ENCODE measurements at places on chromosomes 1 and 21. TPM values are rescaled to one million over a fixed set of nuclear protein-coding genes. Genes with fewer than 3 reads are reported as not detected.
A peak's percentile ranks its signal among the peaks of the same experiment; 100 is the strongest.

DNA sequence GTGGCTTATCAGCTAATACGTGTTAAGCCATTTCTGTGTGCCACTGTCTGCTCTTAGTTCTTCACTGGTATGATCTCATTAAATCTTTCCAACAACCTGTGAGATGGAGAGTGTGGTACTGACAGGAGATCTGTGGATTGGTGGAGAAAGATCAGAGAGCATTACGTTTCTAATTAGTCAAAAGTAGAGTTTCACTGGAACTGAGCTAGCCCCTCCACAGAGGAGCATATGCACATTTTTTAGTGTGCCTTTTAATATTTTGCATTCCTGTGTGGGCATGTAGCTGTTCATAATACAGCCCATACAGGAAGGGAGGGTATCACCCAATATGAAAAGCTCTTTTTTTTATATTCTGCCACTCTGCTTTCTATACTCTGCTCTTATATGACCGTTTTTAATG lies 31.6 kb downstream of the UTS2 start:
- DNase-seq: no peak

DNA sequence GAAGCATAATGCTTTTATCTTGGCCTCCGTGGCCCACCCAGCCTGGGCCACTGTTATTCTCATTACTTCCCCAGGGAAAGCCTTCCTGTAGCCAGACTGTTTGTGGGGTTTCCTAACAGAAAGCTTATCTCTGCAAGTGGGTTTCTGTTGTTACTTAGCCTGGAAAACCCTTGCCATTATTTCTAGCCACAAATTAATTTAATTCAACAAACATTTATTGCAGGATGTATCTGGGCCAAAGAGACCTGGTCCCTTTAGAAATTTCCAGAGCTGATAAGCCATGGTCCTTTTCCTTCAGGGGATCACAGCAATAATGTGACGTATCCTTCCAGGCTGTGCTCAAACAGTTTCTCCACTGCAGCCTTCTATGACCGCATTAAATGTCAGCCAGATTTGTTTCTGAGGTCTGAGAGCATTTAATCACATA lies 20.9 kb downstream of the TNN start:
- no peak for DNase-seq

GRCh38 chr1:42966688-42967612 lies 8.3 kb upstream of the SLC2A1 start:
- DNase-seq: peak; percentile 44

DNA sequence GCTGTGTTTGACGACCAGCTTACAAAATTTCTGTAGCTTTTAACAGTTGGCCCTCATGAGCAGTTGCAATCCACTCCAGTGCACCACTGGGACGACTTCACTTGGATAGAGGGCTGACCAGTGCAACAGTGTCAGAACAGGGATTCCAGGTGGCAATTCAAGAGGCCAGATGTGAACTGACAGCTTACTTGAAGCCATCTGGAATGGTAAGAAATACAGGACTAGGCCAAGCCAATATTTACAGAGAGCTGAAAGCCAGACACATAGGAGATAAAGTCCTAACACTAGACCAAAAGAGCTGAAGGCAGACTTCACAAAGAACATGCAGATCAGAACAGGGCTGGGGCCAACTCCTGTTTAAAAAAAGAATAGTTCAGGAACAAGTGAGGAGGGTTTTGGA lies 93.5 kb upstream of the NFIA start:
- no peak for DNase-seq

DNA sequence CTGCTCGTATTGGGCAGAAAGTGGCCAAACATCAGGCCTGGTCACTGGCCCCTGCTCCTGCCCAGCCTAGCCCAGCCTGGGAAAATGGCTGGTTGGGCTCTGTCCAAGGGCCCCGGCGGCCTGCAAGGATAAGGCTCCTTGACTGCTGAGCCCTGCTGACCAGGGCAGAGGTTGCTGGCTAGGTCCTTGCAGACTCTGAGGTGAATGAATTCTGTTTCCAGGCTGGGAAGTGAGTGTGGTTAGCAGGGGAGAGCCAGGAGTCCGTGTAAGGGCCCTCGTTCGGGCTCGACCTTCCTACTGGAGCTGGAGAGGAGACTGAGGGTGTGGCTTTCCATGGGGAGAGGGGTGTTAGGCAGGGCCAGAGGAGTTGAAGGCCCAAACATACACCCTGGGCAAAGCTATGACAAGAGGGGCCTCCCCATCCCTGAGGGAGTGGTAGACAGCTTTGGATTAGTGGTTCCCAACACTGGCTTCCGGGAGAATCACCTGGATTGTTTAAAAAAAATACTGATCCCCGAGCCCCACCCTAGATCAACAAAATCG lies 20.6 kb downstream of the CSF1 start:
- DNase-seq: peak; percentile 4

DNA sequence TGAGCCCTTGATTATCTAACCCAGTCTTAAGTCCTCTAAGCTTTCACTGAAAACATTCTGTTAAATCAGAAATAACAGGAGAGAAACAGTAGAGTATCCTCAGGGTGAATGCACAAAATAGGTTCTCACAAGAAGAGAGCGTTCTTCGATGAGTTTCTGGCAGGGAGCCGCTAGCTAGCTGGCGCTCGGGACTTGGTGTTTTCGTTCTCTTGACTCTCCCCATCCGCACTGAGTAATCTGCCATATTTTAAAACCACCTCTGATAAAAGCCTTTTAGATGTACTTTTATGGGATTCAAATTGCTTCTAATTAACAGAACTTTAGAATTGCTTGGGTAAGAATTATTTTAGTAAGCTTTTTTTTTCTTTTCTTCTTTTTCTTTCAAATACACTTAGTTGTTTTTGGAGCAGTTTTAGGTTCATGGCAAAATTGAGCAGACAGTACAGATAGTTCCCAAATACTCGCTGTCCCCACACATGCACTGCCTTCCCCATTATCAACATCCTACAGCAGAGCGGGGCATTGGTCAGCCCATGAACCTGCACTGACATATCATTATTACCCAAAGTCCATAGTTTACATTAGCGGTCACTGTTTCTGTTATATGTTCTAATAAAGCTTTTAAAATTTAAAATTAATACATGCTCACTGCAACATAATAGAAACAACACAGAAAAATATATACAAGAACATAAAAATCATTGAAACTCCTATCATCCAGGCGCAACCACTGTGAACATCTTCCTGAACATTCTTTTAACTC lies 35.4 kb downstream of the PRDM2 start:
- no peak for DNase-seq

DNA sequence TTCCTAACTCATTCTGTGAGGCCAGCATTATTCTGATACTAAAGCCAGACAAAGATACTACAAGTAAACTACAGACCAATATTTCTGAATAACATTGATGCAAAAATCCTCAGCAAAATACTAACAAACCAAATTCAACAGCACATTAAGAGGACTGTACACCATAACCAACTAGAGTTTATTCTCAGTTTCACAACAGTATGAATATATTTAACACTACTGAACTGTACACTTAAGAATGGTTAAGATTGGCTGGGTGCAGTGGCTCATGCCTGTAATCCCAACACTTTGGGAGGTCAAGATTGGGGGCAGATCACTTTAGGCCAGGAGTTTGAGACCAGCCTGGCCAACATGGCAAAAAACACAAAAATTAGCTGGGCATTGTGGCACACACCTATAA lies 77.0 kb downstream of the LBR start:
- no peak for DNase-seq

- DNase-seq: no peak
Observed at GRCh38 chr1:39167632-39168209, 36.8 kb upstream of the MACF1 start.

DNA sequence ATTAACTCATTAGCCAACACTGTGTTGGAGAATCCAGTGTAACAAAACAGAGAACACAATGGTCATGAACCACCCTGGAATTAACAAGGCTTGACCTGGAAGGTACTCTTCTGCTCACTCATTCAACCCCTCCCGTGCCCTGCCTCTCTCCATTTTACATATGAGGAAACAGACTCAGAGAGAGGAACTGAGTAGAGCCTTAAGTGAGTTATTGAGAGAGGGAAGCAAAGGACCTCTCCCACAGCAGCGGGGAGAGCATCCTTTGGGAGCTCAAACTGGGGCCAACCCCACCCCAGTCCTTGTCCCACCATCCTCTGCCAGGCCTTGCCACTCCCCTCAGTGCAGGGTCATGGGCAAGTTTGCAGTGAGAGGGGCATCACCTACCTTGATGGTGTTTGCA lies 1.4 kb downstream of the S100A12 start:
- DNase-seq: peak; percentile 79

DNA sequence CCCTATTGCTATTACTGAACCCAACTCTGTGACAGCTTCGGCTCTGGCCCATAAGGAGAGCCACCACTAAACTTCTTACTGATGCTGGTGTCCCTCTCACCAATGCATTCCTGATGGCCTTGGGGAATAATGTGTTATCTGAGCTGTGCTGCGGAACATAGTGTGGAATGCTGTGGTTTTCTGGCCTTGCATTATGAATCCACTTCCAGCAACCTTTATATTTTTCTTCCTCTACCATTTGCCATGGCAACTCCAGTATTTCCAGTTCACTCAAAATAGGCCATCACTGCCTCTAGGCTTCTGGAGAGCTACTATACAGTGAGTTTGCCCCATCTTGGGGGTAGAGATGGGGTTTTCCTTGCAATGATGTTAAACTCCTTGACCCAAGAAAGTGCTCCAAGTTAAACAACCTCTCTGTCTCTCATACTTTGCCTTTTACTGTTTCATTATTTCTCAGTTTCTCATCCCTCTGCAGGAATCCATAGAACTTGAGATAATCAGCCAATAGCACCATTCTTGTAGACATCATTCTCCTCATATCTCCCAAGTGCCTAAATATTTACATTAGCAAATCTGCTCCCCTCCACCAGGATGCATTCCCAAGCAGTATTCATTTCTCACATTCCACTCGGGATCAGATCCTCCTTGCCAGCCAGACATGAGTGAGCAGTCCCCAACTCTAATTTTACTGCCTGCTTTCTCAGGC lies 11.1 kb upstream of the RAVER2 start:
- no peak for DNase-seq

The PLXNA2 gene
- 1.1 TPM for polyA plus RNA-seq

The SLC6A9 gene
- not detected for polyA plus RNA-seq

The TNFSF18 gene
- not detected for polyA plus RNA-seq

The FNBP1L gene
- polyA plus RNA-seq: 0.32 TPM

The ITLN2 gene
- not detected for polyA plus RNA-seq

The UMODL1 gene
- not detected for polyA plus RNA-seq

Measured in CD14-positive monocyte (primary cell).